Fibroblast of lung (primary cell): ENCODE measurements at places on chromosomes 1 and 21. TPM values are rescaled to one million over a fixed set of nuclear protein-coding genes. Genes with fewer than 3 reads are reported as not detected.
A peak's percentile ranks its signal among the peaks of the same experiment; 100 is the strongest.

- no peak for DNase-seq
- H3K36me3 ChIP-seq: no peaks in the 10 kb centered on the region
- H3K4me3 ChIP-seq: no peak overlapping the region
- H3K27me3 ChIP-seq: no peaks in the 10 kb centered on the region
- no peak overlapping the region for H3K27ac ChIP-seq
Measured at GRCh38 chr1:30159015-30159414, 564.4 kb downstream of the MATN1 start.

GRCh38 chr1:162930532-162930931, 69.6 kb upstream of the CCDC190 start:
- no peaks in the 10 kb centered on the region for H3K4me1 ChIP-seq
- no peak overlapping the region for H3K27ac ChIP-seq
- no peaks in the 10 kb centered on the region for H3K27me3 ChIP-seq
- H3K4me3 ChIP-seq: no peak overlapping the region
- H3K36me3 ChIP-seq: no peaks in the 10 kb centered on the region

DNA sequence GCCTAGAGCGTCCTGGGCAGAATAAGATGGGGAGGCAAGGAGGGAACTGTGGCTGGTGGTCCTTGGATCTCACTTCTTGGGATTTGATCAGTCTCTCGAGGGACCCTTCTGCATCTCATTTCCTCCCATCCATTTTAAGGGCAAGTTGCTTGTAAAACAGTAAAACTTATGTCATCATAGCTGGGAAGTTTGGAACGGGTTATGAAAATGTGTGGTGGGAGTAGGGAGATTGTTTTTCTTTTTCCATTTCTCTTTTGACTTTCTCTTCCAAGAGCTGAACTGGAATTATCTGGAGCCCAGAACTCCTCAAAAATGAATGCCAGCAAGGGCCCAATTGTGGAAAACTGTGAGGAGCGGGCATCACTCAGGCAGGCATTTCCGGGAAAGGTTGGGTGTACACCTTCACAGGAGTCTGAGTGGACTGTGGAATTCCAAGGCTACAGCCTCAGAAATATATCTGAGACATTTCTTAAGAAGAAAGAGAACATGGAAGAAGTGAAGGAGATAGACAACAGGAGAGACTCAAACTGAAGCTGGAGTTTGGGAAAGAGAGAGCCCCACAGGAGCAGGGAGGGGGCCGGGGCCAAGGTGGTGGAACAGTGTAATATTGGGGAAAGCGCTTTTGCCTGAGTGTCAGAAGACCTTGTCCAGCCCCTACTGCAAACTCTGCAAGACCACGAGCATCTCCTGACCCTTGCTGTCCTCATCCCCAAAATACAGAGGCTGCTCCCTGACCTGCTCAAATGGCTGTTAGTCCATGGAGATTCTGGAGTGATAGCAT, 185.1 kb downstream of the FOXD2 start:
- H3K4me1 ChIP-seq: no peaks in the 10 kb centered on the region
- H3K27ac ChIP-seq: no peak overlapping the region
- H3K36me3 ChIP-seq: no peaks in the 10 kb centered on the region
- H3K4me3 ChIP-seq: no peak overlapping the region

- H3K27ac ChIP-seq: no peak overlapping the region
- no peaks in the 10 kb centered on the region for H3K36me3 ChIP-seq
- peaks cover 62% of the 10 kb centered on the region for H3K27me3 ChIP-seq
- peaks cover 9% of the 10 kb centered on the region for H3K4me1 ChIP-seq
Measured at GRCh38 chr1:180230791-180231505, 884 bp downstream of the LHX4 start.

Gene ERRFI1
- 46.2 and 53.9 TPM in 2 replicates for total RNA-seq

DNA sequence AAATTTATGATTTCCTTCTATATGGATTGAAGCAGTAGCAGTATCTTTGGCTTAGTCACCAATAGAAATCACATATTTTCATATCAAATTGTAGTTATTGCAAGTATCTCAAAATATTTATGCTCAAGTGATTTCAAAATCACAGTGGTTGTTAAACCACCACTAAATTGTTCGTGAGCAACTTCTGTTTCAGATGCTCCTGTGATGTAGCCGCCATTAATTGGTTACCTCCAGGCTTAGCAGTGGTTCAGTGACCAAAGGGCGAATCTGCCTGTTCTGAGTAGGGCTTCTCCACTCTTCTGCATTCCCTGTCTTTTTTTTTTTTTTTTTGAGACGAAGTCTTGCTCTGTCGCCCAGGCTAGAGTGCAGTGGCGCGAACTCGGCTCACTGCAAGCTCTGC, 1.9 kb upstream of the CNKSR1 start:
- DNase-seq: no peak
- no peak overlapping the region for H3K4me3 ChIP-seq
- peaks cover 2% of the 10 kb centered on the region for H3K27me3 ChIP-seq
- no peak overlapping the region for H3K27ac ChIP-seq
- H3K4me1 ChIP-seq: peaks cover 3% of the 10 kb centered on the region

DNA sequence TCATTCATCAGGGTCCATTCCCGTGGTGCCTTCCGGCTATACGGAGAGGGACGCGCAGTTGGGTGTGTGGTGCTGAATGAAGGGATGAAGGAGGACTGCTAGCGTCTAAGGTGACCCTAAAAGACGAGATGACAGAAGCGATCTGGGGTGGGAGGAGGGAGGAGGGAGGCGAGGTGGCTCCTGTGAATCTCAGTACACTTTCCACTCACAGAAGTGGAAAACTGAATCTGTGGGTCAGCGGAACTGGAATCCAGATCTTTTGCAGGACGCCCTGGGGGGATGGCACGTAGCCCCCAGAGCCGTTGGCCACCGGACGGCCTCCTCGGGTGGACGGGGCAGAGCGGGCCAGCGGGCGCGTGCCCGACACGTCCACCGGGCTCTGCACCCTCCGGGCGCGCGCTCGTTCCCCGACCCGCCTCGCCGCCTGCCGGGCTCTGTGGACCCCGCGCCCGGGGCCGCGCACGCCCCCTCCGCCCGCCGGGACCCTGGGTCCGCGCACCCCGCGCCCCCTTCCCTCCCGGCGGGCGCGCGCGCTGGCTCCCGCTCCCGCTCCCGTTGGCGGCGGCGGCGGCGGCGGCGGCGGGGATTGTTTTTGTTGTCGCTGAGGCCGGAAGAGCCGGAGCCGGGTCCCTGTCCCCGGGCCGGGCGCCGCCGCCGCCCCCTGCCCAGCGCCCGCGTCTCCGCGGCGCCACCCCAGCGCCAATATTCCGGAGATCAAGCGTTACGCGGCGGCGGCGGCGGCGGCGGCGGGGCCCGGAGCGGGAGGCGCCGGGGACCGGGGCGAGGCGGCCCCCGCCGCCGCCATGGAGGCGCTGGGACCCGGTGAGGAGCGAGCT, at the start of gene AGO4:
TSS of gene AGO4 (plus strand) at position 403 of the 836 bp plus-strand sequence. CDS start at position 804, 401 bp downstream.
- DNase-seq: peak; percentile 53
- H3K27me3 ChIP-seq: no peaks in the 10 kb centered on the region
- peaks cover 9% of the 10 kb centered on the region for H3K4me1 ChIP-seq

DNA sequence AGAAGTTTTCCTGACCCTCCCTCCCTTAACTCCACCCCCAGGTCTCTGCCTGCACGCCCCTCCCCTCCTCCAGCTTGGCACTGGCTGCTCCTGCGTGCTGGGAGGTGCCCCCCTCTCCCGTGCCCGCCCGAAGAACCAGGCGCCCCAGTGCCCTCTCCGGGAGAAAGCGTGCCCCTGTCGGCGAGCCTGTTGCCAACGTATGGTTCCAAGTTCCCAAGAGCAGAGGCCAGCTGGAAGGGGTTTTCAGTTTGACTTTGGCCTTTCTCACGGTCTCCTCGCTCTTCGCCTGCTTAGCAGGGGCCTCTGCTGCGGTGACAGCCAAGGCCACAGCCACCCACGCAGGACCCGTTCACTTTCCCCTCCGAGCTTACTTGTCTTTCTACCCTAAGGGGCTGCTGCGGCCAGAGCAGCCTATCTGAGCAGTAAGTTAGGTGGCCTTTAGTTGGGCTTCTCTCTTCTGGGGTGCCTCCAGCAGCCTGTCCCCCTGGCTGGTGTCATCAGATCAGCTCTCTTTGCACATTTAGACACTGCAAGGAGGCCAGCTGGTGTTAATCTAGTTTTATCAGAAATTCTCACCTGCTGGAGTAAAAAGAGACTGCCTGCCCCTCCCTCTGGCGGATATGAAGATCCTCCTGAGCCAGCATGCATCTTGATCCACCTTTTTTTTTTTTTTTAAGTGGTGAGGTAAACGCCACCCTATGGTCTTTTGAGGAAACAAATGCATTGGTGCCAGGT, 1.5 kb downstream of the STUM start:
- H3K36me3 ChIP-seq: no peaks in the 10 kb centered on the region
- H3K27ac ChIP-seq: no peak overlapping the region
- H3K27me3 ChIP-seq: peaks cover 36% of the 10 kb centered on the region
- no peak for DNase-seq
- no peak overlapping the region for H3K4me3 ChIP-seq

- no peak for DNase-seq
- H3K4me3 ChIP-seq: peak overlapping the region; percentile 45
- no peak overlapping the region for H3K27ac ChIP-seq
Measured at GRCh38 chr1:167066333-167067122, 23.6 kb downstream of the GPA33 start.

GRCh38 chr1:53702341-53702740, 36.6 kb downstream of the GLIS1 start:
- H3K27ac ChIP-seq: no peak overlapping the region
- no peak for DNase-seq
- no peaks in the 10 kb centered on the region for H3K36me3 ChIP-seq
- no peak overlapping the region for H3K4me3 ChIP-seq

- peak; percentile 95 for DNase-seq
- H3K27me3 ChIP-seq: no peaks in the 10 kb centered on the region
- no peaks in the 10 kb centered on the region for H3K4me1 ChIP-seq
Measured at GRCh38 chr1:106937104-106937503, 119.4 kb upstream of the PRMT6 start.

- H3K36me3 ChIP-seq: peaks cover 3% of the 10 kb centered on the region
- H3K27me3 ChIP-seq: no peaks in the 10 kb centered on the region
- H3K27ac ChIP-seq: no peak overlapping the region
- peaks cover 4% of the 10 kb centered on the region for H3K4me1 ChIP-seq
- H3K4me3 ChIP-seq: no peak overlapping the region
- peak; percentile 72 for DNase-seq
Measured at GRCh38 chr21:33767236-33767635, 124.9 kb downstream of the ITSN1 start.

DNA sequence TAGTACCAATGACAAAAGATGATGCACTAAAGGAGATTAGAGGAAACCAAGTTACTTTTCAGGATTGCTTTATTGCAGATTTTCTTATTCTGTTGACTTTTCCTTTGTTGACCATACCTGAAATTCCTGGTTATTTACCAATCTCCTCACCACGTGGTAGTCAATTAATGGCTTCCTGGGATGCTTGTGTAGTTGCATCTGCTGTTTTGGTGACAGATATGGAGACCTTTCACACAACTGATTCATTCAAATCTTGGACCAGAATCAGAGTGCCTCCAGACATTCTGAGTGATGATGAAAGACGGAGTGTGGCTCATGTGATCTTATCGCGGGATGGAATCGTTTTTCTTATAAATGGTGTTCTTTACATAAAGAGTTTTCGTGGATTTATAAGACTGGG, 91.3 kb downstream of the CATSPERE start:
- H3K27me3 ChIP-seq: no peaks in the 10 kb centered on the region
- no peak overlapping the region for H3K4me3 ChIP-seq
- H3K36me3 ChIP-seq: no peaks in the 10 kb centered on the region
- H3K27ac ChIP-seq: no peak overlapping the region
- DNase-seq: no peak
- no peaks in the 10 kb centered on the region for H3K4me1 ChIP-seq

GRCh38 chr1:85596947-85597346, 16.4 kb downstream of the CCN1 start:
- no peaks in the 10 kb centered on the region for H3K36me3 ChIP-seq
- H3K4me3 ChIP-seq: no peak overlapping the region
- no peak for DNase-seq
- H3K4me1 ChIP-seq: no peaks in the 10 kb centered on the region
